MM.1S (cell line): ENCODE measurements at places on chromosomes 11 and 22.
A peak's percentile ranks its signal among the peaks of the same experiment; 100 is the strongest.

DNA sequence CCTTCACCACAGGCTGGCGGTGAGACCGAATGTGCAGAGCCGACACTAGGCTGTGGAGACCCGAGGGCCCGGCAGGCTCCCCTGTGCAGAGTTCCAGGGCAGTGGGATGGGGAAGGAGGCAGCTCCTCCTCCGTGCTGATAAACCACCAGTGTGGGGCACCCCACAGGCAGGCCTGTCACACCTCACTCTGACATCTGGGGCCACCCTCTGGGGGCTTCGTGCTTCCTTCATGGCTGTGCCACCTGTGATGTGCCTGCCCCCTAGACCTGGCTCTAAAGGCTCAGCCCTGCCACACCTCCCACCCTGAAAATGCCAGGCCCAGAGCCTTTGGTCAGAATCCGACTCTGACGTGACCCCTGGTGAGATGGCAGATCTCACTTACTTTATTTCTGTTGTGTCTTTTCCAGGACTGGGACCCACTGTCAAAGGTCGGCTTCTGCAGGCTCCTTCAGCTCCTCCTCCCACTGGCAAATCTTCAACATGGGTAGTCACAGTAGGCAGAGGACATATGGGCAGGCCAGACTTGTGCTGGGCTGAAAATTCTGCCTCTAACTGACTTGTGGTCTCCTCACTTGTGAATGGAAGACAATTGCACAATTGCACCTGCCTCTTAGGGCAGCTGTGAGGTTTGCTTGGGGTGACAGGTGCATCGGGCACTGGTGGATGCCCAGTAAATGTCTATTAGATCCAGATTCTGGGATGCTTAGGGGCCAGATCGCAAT is 46.2 kb upstream of the TSKU start:
- DNase-seq, result no peak

DNA sequence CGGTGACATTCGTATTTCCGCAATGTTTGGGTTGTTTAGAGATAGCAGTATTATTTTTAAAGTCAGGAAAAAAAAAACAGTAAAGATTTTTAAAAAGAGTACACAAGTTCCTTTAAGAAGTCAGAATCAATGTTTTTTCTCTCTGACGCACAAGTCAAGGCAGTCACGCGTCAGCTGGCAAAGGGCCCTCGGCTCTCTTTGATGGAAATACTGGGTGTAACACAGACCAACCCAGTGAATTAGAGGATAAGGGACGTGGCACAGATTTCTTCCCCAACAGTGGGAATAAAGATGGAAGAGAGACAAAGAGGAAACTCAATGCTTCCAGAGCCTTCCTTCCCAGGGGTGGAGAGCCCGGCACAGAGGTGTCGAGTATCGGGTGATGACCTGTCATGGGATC is 13.4 kb downstream of the ASCC2 start:
- no peak for DNase-seq

DNA sequence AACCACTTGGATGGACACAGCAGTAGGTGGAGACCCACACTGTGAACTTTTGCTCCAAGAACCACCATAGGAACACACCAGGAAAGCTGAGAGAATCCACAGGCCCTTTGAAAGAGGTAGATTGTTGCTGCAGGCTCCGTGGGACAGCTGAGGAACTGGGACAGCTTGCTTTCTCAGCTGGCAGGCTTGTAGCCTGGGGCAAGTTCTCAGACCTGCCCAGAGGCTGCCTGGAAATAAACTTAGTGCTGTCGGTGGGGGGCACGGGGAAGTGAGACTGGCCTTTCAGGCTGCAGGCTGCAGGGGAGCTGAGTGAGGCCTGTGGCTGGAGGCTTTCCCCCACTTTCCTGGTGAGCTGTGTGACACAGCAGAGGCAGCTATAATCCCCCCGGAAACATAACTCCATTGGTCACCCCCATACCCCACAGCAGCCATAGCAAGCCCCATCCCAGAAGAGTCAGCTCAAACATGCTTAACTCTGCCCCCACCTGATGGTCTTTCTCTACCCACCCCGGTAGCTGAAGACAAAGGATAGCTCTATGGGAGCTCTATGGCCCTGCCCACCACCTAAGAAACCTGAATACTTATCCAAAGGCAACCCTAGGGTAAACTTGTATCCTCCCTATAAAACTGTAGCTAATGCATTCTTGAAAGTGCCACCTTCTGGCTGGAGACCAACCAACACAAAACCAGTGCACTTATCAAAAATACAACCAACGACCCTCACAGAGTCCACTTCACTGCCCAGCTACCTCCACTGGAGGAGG is 21.4 kb upstream of the ACRV1 start:
- no peak for DNase-seq

GRCh38 chr11:87035976-87036583 is 1.7 kb upstream of the TMEM135 start:
- no peak for DNase-seq

DNA sequence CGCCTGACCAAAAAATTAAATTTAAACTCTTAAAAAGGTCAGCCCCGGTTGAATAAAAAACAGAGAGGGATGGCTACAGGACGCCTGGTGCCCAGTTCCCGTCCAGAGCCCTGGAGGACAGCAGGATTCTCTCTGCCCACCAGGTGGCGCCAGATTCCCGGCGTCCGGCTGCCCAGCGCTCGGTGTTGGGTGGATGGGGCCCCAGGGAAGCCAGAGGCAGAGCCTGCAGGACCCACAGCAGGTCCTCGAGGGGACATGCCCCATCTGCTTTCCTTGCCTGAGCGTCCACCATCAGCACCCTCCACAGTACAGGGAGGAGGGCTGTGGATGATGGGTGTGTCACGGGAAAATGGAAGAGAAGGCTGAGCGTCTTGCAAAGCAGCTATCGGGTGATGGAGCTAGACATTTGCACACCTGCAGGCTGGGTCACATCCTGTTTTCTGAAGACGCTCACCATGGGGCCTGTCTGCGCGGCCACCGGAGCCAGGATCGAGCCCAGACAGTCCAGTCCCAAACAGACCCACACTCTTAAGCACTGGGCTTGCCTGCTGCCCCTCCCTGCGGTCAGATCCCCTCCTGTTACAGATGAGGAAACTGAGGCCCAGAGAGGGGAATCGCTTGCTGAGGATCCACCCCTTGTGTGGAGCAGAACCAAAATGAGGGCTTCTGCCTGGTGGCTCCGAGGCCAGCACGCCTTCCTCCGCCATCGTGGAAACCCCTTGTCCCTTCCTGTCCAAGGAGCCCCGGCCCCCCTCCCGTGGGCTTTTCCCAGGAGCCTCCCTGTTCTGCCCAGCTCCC is 18.5 kb upstream of the CBX7 start:
- DNase-seq, result peak; percentile 76

GRCh38 chr11:33197915-33198727 is 36.8 kb upstream of the CSTF3 start:
- DNase-seq, result no peak

- no peak for DNase-seq
Observed at GRCh38 chr11:86558207-86558606, 114.2 kb downstream of the ME3 start.

DNA sequence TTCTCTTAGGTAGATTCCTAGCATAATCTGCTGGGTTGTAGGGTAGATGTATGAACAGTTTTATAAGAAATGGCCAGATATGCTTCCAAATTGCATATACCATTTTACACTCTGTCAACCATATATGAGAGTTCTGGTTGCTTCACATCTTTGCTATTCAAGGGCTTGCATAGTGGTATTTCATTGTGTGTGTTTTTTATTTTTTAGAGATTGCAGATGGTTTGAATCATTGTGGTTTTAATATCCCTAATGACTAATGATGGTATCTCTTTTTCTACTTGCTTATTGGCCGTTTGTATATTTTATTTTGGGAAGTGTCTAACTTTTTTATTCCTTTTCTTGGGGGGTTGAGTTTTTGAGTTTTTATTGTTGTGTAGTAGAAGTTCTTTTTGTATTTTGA is 26.9 kb downstream of the RNF214 start:
- no peak for DNase-seq

- DNase-seq, result no peak
Observed at GRCh38 chr11:9691865-9692264, 28.0 kb downstream of the SWAP70 start.

GRCh38 chr11:133064152-133064877 is 468.0 kb downstream of the OPCML start:
- peak; percentile 37 for DNase-seq

DNA sequence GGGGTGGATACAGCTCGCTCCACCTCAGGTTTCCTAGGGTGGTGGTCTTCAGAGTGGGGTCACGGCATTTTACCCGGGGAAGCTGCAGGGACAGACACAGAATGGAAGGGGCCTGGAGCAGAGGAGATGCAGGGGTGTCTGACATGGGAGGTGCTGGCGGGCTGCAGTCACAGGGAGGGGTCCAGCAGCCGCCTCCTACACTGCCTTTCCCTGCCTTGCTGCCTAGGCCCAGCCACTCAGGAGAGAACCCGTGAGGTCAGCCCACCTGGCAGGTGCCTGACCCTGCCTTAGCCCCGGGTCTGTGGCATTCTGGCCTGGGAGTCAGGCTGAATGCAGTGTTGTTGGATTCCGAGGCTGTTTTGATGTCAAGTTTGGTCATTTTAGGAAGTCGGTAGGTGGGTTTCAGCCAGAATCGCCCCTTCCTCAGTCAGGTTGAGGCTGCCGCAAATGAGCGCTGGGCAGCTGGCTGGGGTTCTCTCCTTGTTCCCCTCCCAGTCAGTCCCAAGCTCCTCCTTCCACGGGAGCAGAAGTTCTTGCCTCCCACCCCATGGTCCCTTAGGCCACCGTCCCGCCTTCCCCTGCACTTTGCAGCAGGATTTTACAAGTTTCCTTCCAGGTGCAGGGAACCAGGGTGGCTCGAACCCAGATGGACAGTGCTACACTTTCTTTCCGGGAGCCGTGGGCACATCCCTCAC is 294.5 kb downstream of the TBC1D22A start:
- DNase-seq, result no peak
